ENCODE measurements at places on chromosomes 7 and 10. TPM values are rescaled to one million over a fixed set of nuclear protein-coding genes. Genes with fewer than 3 reads are reported as not detected.

GRCh38 chr10:113572520-113573290 lies 19.9 kb downstream of the HABP2 start:
- H3K4me3 ChIP-seq, result no peak overlapping the region
- H3K4me1 ChIP-seq, result no peaks in the 10 kb centered on the region
- no peak for DNase-seq

DNA sequence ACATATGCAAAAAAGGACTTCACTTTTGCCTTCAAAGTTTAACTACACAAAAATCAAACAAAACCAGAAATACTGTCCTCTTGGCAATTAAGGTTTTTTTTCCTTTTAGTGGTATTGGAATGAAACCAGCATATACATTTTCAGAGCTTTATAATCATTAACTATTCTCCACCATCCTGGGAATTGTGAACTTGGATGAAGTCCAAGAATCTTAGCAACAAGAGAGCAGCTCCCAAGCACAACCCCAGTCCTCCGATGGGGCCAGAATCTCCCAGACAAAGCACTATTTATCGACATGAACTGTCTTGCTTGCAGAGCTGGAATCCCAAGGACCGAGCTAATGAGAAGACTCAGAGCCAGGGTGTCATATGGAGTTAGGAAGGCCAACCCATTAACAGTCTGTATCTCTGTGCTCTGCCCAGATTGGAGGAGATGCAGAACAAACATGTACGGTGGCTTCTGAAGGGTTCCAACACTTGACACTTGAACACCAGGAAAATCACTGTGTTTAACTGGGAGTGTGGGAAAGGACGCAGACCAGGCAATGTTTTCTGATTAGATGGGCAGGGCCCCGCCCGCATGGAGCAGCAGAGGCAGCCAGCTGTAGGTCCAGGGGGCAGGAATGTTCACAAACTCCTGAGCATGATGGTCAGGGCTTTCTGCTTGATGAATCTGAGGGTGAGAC lies 35.5 kb downstream of the PPP1R3C start:
- H3K4me1 ChIP-seq, result peaks cover 53% of the 10 kb centered on the region
- no peaks in the 10 kb centered on the region for H3K27me3 ChIP-seq
- no peak overlapping the region for H3K27ac ChIP-seq

BTBD16 gene
- total RNA-seq, result 0.67 TPM

C10orf62 gene
- not detected for total RNA-seq

MRLN gene
- 0.98 TPM for total RNA-seq

Data from lung (tissue), 17 donors.